Stimulated activated CD8-positive, alpha-beta memory T cell treated with anti-CD3 and anti-CD28 coated beads, Interleukin-4, amount 100 ng/mL, for 24 hours (primary cell): ENCODE measurements at places on chromosomes 6 and 20.

- DNase-seq = peak; percentile 59
Observed at GRCh38 chr20:19205981-19206396, 6.5 kb upstream of the SLC24A3 start.

DNA sequence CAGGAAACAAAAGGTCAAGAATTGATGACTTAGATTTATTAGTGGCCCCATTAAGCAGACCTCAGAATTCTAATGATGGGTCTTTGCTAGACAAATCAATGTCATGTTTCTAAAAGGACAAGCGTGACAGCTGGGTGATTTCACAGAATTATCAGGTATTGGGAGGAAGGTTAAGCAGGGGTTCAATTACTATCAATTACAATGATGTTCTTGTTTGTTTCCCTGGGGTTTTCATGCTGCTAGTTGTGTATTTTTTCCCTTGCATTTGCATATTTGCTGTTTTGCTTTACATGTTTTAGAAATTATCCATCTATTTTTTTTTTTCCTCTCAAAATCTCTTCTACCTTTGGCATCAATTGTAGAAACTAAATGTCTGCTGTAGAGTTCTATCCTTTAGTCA is 27.9 kb downstream of the GNAS start:
- DNase-seq = no peak

- no peak for DNase-seq
Observed at GRCh38 chr20:58198384-58198783, 30.1 kb downstream of the ANKRD60 start.

- DNase-seq = no peak
Observed at GRCh38 chr6:79544299-79544927, 7.2 kb upstream of the LCA5 start.

- DNase-seq = no peak
Observed at GRCh38 chr20:63122626-63123025, 93.3 kb downstream of the YTHDF1 start.

GRCh38 chr6:135537741-135538301 is 40.3 kb upstream of the AHI1 start:
- peak; percentile 28 for DNase-seq

- DNase-seq = no peak
Observed at GRCh38 chr6:120775698-120776097, 558.6 kb downstream of the TBC1D32 start.

DNA sequence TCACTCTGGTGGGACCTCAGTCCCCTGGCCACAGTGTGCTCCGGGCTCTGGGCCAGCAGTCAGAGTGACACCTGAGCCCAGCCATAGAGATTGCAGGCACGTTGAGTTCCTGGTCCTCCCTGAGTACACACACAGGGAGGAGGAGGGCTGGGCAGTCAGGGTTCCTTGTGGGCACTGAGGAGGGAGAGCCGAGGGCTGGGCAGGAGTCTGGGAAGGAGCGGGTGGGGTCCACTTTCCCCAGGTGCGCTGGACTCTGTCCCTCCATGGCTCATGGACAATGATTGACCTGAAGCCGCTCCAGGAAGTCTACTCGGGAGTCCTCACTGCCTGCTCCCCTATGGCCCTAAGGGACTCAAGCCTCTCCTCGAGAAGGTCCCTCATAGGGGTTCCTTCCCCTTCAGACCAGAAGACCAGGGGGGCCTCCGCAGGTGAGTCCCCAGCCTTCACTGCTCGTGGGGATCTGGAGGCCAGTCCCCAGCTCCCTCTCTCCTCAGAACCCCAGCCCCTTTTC is 1.1 kb downstream of the SLC44A4 start:
- DNase-seq = no peak

DNA sequence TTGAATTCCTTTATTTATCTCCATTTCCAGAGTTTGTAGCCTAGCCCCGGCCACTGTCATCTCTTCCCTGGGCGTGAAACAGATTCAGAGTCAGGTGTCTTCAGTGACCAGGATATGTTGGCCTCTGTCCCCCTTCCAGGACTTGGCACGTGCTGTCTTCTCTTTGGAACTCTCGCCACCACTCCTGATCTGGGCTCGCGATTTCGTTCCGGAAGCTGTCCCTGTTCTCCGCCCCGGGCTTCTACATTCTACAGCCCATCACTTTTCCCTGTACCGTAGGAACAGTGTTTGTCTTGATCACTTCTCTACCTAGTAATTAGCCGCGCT is 739 bp downstream of the GSS start:
- DNase-seq = no peak

DNA sequence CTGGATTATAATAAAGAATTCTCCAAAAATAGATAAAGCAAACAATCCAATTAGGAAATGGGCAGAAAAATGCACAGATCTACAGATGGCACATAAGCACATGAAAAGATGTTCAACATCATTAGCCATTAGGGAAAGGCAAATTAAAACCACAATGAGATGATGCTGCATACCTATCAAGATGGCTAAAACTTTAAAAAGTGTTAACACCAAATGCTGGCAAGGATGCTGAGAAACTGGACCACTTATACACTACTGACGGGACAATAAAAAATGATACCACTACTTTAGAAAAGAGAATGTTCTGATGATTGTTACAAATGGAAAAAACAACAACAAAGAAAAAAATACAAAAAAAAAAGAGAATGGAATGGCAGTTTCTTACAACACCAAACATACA is 26.5 kb downstream of the LCA5 start:
- no peak for DNase-seq
